CD4-positive, CD25-positive, alpha-beta regulatory T cell (primary cell): ENCODE measurements at places on chromosomes 12 and 14.
A peak's percentile ranks its signal among the peaks of the same experiment; 100 is the strongest.

DNA sequence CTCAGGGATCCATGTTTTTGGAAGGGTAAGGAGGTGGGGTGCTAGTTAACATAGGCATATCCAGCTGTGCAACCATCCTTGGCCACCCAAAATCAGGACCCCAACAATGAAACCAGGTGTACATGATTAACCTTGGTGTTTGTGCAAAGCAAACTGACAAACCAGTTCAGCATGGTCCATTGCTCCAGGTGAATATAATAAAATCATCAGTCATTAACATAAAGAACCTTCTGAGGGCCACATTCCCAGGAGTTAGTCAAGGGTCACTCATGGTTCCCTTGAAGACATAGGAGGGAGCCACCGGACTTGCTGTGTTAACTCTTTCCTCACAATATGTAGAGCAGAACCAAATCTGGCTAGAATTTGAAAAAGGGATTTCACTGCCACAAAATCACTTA, 17.8 kb downstream of the SLC38A2 start:
- H3K4me3 ChIP-seq: no peak overlapping the region
- peaks cover 4% of the 10 kb centered on the region for H3K4me1 ChIP-seq
- peaks cover 12% of the 10 kb centered on the region for H3K36me3 ChIP-seq
- no peak overlapping the region for H3K27ac ChIP-seq
- DNase-seq: no peak

GRCh38 chr14:23562822-23563472, 4.6 kb downstream of the AP1G2 start:
- peaks cover 68% of the 10 kb centered on the region for H3K36me3 ChIP-seq
- peaks cover 20% of the 10 kb centered on the region for H3K4me1 ChIP-seq
- H3K4me3 ChIP-seq: no peak overlapping the region
- H3K27ac ChIP-seq: no peak overlapping the region
- H3K27me3 ChIP-seq: no peaks in the 10 kb centered on the region

- H3K4me1 ChIP-seq: no peaks in the 10 kb centered on the region
- DNase-seq: no peak
- no peak overlapping the region for H3K27ac ChIP-seq
- peaks cover 95% of the 10 kb centered on the region for H3K36me3 ChIP-seq
- no peak overlapping the region for H3K4me3 ChIP-seq
These were observed 27.7 kb upstream of the RAB35 start for GRCh38 chr12:120144215-120144614.

DNA sequence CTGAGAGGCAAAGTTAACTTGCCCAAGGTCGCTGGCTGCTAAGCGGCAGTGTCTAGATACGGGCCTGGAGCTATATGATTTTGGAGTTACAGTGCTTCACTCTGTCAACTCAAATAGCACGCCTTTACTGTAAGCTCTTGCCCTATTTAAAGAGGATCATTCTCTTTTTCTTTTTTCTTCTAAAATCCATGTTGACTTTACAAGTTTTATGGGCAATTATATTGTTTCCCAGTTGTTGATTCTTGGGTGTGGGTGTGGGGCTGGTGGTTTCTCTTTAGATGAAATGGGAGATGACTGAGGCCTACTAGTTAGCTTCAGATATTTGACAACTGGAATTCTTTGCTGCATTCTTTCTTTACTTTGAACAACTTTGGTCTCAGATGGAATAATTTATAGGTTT, 70.7 kb downstream of the C12orf75 start:
- no peak overlapping the region for H3K4me3 ChIP-seq
- H3K4me1 ChIP-seq: no peaks in the 10 kb centered on the region
- no peak overlapping the region for H3K27ac ChIP-seq
- DNase-seq: no peak
- no peaks in the 10 kb centered on the region for H3K27me3 ChIP-seq
- no peaks in the 10 kb centered on the region for H3K36me3 ChIP-seq

DNA sequence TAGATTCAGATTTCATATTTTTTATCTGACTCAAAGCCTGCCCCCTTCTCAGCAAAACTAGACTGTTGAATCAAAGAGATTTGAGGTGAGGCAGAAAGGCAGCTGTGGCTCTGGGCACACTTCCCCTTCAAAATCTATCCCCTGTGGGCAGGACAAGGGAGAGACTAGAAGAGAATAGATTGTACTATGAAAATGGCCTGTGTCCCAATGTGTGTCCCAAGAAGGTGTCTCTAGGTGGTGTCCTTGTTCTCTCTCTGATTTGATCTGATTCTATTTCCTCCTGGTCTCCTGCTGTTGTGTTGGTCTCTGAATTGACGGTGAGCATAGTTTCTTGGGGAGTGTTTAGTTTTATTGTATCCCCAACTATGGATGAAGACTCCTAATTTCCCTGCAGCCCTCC, 565.8 kb upstream of the ATP2B1 start:
- no peaks in the 10 kb centered on the region for H3K4me1 ChIP-seq
- H3K27me3 ChIP-seq: no peaks in the 10 kb centered on the region
- H3K36me3 ChIP-seq: no peaks in the 10 kb centered on the region
- DNase-seq: no peak
- H3K27ac ChIP-seq: no peak overlapping the region

DNA sequence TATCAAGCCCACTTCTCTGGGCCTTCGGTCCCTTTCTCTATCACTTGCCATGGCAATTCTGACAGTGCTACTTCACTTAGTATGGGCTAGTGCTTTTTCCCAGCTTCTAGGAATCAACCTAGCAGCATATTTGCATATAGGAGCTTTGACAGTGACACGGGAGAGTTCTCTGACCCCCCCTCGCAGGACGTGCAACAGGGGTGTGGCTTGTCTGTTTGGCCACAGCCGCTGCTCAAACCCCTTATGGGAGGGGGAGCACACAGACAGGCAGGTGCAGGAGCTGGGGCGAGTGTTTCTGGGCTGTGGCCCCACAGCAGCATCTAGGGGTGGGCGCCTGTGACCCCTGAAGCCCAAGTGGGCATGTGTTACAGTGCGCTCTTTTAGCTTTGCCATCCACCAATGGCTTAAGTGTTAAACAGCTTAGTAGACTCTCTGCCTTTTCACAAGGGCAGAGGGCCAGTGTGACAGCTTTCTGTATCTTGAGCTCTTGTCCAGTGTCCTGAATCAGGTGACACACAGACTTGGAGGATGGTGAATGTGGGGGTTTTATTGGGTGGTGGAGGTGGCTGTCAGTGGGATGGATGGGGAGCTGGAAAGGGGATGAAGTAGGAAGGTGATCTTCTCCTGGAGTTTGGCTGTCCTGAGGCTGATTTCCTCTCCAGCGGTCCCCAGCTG, 229.3 kb downstream of the PCNX1 start:
- no peaks in the 10 kb centered on the region for H3K36me3 ChIP-seq
- no peak overlapping the region for H3K4me3 ChIP-seq
- no peaks in the 10 kb centered on the region for H3K27me3 ChIP-seq

DNA sequence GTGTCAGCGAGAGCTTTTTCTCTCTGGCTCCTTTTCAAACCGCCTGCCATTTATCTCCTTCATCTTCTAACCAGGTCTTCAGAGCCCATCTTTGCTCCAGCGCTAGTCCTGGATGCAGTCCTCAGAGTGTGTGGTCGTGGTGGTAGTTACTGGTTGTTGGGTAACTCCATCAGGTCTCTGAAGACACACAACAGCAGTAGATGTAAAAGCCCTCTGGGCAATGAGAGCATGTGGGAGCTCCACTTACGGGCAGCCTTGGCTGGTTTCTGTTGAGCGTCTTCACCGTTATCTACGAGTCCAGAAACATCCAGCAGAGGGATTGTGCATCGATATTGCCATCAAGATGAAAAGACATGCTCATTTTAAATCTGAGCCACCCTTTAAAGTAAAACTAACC, 61.2 kb downstream of the FBXL14 start:
- no peaks in the 10 kb centered on the region for H3K36me3 ChIP-seq
- no peak overlapping the region for H3K27ac ChIP-seq
- peak; percentile 46 for DNase-seq
- H3K27me3 ChIP-seq: peaks cover 32% of the 10 kb centered on the region
- H3K4me3 ChIP-seq: peak overlapping the region; percentile 66

- H3K4me3 ChIP-seq: no peak overlapping the region
- no peaks in the 10 kb centered on the region for H3K36me3 ChIP-seq
- no peak for DNase-seq
- no peaks in the 10 kb centered on the region for H3K4me1 ChIP-seq
- no peaks in the 10 kb centered on the region for H3K27me3 ChIP-seq
These were observed 9.4 kb downstream of the SLC6A13 start for GRCh38 chr12:253116-253831.

DNA sequence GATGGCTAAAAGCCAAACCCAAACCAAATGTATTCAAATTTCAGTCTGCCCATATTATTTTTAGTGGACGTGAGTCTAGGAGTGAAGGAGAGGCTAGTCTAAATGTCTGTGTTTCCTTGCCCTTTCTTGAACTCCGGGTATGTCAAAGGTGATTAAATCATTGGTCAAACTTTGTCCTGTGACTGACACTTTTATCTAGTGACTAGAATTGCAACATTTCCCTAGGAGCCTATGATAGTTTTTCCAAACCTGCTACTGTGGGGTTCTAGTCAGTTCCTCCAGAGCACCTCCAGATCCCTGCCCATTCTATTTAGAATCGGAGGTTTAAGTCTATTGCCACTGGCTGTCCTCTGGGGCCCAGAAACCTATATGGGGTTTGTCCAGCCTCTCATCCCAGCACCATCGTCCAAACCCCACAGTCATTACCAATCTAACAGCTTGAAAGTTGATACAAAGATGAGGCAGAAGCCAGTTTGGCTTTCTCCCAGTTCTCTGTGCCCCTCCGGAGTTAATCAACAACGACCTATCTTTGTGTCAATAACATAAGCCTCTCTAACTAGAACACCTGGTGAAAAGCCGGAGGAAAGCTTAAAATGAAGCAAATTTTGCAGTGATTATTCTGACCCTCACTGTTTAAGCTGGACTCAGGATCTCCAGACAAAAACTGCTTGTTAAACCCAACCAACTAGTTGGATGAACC, 306.7 kb downstream of the ZFP36L1 start:
- H3K4me3 ChIP-seq: no peak overlapping the region
- peaks cover 19% of the 10 kb centered on the region for H3K4me1 ChIP-seq
- no peak overlapping the region for H3K27ac ChIP-seq
- no peaks in the 10 kb centered on the region for H3K27me3 ChIP-seq
- H3K36me3 ChIP-seq: no peaks in the 10 kb centered on the region

DNA sequence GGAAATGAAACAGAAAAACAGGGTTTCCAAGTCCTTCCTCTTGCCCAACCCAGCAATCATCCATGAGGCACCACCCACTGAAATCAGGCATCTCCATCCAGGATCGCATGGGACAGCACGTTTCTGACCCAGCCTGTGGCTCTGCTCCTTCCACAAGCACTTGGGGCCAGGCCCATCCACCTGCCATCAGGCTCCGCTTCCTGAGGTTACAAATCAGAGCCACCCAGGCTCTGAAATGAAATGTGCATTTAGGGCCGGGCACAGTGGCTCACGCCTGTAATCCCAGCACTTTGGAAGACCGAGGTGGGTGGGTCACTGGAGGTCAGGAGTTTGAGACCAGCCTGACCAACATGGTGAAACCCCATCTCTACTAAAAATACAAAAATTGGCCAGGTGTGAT, 717 bp upstream of the KRT78 start:
- H3K4me3 ChIP-seq: no peak overlapping the region
- no peaks in the 10 kb centered on the region for H3K4me1 ChIP-seq
- H3K27ac ChIP-seq: no peak overlapping the region
- H3K27me3 ChIP-seq: peaks cover 2% of the 10 kb centered on the region
- DNase-seq: no peak

- H3K27ac ChIP-seq: no peak overlapping the region
- DNase-seq: no peak
- H3K4me1 ChIP-seq: no peaks in the 10 kb centered on the region
- no peaks in the 10 kb centered on the region for H3K27me3 ChIP-seq
These were observed 307.1 kb downstream of the RPL10L start for GRCh38 chr14:46344327-46344937.

DNA sequence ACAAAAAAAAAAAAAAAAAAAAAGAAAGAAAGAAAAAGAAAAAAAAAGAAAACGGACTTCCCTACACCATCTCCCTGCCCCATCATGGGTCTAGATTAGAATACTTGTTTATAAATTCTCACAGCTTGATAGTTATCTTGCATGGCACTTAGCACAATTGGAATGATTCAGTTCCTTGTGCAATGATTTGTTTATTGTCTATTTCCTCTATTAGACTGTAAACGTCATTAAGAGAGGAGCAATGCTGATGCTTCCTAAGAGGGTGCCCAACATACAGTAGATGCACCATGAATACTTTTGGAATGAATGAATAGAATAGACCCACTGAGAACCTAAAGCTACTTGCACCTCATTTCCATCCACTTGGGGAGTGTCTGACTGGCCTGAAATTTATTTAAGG, 40.8 kb downstream of the PAX9 start:
- DNase-seq: no peak
- no peak overlapping the region for H3K27ac ChIP-seq
- no peaks in the 10 kb centered on the region for H3K4me1 ChIP-seq
- no peak overlapping the region for H3K4me3 ChIP-seq

DNA sequence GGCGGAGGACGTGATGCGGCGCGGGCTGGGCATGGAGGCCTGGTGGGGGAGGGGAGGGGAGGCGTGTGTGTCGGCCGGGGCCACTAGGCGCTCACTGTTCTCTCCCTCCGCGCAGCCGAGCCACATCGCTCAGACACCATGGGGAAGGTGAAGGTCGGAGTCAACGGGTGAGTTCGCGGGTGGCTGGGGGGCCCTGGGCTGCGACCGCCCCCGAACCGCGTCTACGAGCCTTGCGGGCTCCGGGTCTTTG, 303 bp downstream of the GAPDH start:
- peaks cover 68% of the 10 kb centered on the region for H3K4me1 ChIP-seq
- no peak for DNase-seq
- peak overlapping the region; percentile 94 for H3K27ac ChIP-seq

DNA sequence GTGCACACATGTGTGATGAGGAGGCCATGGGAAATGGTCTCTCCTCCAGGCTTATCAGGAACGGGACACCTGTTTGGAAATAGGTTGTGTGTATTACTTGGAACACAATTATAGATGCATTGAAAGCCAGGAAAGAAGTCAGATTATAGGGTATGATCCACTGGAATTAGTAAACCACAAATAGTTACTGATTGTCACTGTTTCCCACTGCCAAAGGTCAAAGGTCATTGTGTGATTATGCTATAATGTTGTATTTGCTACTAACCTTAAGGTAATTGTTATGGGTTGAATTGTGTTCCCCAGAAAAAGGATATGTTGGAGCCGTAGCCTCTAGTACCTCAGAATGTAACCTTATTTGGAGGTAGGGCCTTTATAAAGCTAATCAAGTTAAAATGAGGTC, 129.9 kb upstream of the FBXO33 start:
- no peak overlapping the region for H3K4me3 ChIP-seq
- H3K27ac ChIP-seq: no peak overlapping the region
- no peaks in the 10 kb centered on the region for H3K36me3 ChIP-seq
- H3K4me1 ChIP-seq: no peaks in the 10 kb centered on the region

- no peak overlapping the region for H3K27ac ChIP-seq
- no peaks in the 10 kb centered on the region for H3K4me1 ChIP-seq
- no peaks in the 10 kb centered on the region for H3K27me3 ChIP-seq
- no peaks in the 10 kb centered on the region for H3K36me3 ChIP-seq
These were observed 149.8 kb downstream of the DACT1 start for GRCh38 chr14:58787592-58787991.

GRCh38 chr12:131912518-131913274, 16.4 kb upstream of the PUS1 start:
- DNase-seq: no peak
- no peak overlapping the region for H3K27ac ChIP-seq
- H3K36me3 ChIP-seq: peaks cover 34% of the 10 kb centered on the region
- H3K4me3 ChIP-seq: no peak overlapping the region
